ENCODE measurements at places on chromosomes 5 and 9. TPM values are rescaled to one million over a fixed set of nuclear protein-coding genes. Genes with fewer than 3 reads are reported as not detected.

PAEP gene
- total RNA-seq, result not detected

ADGRD2 gene
- total RNA-seq, result not detected

SH2D3C gene
- total RNA-seq, result 77.6 TPM

PBX3 gene
- 14.6 TPM for total RNA-seq

DRD1 gene
- total RNA-seq, result not detected

F2RL2 gene
- total RNA-seq, result not detected

HEMGN gene
- total RNA-seq, result 0.42 TPM

PCDHA5 gene
- not detected for total RNA-seq
